ENCODE measurements at places on chromosomes 16 and 17.
A peak's percentile ranks its signal among the peaks of the same experiment; 100 is the strongest.

DNA sequence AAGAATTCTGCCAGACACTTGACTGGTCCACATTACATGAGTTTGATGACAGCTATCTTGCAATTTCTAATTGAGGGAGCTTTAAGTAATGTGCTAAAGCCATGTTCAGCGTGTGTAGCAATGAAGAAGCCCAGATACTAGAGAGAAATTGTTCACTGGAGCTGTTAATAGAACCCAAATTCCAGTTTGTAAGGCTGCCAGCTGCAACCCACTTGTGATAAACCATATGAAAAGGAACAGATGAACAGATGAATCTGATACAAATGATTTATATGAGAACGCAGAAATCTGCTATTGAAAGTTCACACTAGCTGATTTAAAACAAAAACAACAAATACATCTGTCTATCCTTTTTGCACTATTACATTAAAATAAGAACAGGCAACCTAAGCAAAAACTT, 6.2 kb downstream of the NACA2 start:
- no peak for DNase-seq

DNA sequence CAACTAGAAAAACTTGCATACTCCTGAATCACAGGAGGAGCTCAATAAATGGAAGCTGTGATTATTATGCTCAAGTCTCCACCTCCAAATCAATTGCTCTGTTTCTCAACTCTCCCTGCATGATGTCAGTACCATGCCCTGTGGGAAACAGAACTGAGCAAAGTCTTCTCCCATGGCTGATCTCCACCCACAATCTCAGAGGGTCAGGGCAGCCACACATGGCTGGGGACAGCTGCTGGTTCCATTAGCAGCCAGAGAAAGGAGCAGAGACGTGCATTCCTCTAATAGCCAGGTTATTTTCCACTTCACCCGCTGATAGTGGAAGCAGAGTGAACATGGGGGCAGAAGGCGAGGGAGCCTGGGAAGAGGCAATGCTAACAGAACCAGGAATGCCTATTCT, 85.5 kb upstream of the TMEM132E start:
- DNase-seq = no peak

DNA sequence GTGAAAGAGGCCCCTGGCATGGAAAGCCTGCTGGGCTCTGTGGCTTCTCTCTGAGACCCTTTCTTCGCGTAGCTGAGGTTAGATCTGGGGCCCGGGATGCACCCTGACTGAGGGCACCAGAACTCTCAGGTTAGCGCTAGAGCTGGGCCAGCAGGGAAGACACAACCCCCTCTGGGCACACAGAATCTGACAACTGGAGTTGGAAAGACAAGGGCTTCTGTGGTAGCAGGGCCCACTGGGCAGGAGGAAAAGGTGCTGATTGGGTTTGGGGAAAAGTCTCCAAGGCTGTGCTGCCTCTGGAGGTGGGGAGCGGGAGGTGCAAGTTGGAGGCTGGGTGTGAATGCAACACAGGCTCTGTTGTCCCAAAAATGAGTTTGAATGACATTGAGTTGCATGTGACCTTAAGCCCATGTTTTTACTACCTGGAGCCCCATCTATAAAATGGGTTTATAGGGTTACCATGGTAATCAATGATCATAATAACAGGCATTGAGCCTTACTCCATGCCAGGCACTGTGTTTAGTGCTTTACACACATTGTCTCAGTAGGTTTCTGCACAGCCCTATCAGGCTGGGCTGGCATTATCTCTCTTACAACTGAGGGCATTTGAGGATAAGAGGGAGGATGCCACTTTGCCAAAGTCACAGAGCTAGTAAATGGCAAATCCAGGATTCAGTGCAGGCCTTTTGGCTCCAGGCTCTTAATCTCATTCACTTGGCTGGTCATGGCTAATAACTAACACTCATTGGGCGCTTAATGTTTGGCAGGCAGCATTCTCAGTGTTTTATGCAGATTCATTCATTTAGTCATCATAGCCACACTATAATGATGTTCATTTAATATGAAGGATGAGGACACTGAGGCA, 9.5 kb upstream of the IGFBP4 start:
- no peak for DNase-seq

DNA sequence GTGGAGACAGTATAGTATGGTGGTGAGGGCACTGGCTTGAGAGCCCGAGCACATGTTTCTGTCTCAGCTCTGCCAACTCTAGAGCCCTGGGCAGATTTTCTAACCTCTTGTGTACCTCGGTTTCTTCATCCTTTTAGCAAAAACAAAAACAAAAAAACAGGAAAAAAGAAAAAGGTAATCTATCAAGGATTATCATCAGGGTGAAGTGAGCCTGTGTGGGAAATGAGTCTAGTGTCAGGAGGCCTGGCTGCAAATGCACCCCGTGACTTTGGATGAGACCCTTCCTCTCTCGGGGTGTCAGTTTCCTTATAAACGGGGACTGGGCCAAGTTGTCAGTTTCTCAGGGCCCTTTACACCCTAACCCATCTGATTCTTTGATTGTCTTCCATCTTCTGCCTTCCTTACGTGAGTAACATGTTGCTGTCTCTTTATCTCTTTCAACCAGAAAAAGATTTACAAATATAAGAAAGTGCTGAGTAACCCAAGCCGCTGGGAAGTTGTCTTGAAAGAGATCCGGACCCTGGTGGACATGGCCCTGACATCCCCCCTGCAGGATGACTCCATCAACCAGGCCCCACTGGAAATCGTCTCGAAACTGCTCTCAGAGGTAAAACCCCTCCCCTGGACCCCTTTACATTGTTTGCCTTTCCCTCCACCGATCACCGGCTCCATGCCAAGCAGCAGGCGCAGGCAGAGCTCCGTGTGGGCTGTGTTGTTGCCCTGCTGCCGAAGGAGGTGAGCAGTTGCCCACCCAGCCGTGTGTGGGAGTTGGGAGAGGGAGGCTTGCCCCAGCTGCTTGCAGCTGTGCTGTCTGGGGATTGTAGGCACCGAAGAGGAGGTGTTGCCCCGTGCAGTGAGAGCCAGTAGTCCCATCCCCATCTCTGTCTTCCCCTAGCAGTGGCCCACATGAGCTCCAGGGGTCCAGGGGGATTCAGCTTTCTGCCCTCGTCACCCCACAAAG, 127.1 kb upstream of the PLCG2 start:
- DNase-seq = no peak

DNA sequence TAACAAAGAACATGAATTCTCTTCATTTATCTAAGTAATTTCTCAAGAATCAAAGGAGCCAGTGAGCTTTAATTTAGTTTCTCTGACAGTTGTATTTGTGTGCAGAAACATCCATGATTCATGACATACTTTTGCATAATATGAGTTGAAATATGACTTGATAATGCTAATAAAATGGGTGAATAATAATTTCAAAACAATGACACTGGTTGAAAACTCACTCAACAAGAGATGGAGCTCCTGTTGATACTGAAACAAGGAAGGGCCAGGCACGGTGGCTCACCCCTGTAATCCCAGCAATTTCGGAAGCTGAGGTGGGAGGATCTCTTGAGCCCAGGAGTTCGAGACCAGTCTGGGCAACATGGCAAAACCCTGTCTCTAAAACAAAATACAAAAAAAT, 147.0 kb downstream of the MAP2K6 start:
- no peak for DNase-seq

DNA sequence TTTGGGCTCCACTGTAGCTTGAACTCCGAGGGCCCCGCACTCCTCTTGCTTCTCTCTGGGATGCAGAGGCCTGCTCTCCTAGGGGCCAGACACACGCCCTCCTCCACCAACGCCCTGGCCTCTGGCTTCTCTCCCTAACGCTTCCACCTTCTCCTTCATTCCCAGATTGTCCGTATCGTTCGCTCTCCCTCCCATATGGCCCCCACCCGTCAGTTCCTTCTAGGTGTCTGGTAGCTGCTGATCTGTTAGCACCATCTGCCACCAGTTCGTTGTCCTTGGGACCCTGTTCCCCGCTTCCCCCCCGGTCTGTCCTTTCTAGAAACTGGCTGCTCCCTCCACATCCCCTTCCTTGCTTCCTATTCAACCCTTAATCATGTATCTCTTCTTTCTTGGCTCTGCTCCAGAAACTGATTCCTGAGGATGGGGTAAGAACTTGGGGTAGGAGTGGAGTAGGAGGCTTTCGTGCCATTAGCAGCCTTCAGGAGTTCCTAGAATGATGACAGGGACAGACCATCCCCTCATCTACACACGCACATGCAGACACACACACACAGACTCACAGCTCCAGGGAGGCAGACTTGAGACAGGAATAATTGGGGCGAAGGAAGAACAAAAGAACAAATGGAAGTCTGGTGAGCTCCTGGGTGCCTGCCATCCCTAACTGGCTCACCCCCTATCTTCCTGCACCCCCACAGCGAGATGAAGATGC, 4.3 kb downstream of the ATP1B2 start:
- peak; percentile 29 for DNase-seq

GRCh38 chr17:45367216-45367615, 50.4 kb upstream of the MAP3K14 start:
- DNase-seq = no peak

DNA sequence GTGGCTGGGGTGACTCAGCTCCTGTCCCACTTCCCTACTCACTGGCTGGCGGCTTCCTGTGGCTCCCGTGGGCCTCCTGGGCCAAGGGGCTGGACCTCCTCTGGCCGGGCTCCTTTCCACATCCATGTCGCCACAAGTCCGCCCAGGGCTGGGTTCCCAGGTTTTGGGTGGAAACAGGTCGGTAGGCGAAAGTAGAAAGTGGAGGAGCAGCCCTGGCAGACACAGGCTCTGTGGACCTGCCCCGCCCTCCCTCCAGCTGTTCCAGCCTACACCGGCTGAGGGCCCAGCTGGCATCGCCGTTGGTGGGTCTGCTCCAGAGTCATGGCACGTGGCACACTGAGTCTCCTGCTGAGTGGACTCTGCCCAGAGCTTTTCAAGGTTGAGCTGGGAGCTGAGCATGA, 28.7 kb downstream of the GSE1 start:
- no peak for DNase-seq

DNA sequence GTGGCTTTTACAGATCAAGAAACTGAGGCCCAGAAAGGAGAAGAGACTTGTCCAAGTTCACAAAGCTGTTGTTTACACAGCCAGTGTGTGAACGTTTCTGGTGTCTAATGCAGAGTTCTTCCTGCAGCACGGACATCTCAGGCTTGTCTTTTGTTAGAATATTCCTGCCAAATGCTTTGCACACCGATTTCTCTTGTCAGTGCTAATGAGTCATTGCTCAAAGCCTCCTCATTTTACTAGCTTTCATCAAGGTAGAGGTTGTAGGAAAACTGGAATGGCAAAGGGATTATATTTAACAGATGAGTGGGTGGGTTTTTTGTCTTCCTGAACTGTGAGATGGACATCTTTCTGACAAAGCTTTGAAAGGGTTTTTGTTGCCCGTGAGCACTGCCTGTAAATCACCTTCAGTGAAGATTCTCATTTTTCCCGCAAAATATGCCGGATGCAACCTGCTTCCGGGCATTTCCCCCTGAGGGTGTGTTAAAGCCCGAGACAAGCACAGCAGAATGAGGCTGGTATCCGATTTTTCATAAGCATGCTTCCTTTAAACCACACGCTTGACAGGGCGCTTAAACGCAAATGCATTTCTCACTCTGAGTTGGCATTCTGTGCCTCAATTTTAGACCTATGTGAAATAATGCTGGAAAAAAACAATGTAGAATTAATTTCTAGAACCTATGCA, 14.7 kb downstream of the PMM2 start:
- no peak for DNase-seq

Measured in EL (cell line).